Activated CD4-positive, CD25-positive, alpha-beta regulatory T cell treated with anti-CD3 and anti-CD28 coated beads, Interleukin-2, amount 50 U/mL, for 16 hours (primary cell): ENCODE measurements at places on chromosomes 12 and 14.

DNA sequence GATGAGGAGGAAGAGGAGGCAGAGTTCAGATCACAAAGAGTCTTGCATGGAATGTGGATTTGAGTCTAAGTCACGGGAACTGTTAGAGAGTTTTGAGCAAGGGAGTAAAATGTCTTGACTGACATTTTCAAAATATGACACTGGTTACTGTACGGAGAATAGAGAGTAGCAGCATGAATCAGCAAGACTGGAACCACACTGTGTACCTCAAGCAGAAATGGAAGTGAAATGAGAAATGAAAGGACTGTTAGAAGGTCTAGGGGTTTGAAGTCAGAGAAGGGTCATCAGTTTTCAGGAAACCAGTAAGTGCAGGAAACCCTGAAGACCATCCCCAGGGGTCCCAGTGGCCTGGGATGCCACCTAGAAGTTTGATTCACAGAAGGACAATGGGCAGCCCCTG is 236.3 kb downstream of the GALC start:
- no peak for DNase-seq

- no peak for DNase-seq
Measured at GRCh38 chr12:51589557-51590176, 1.4 kb upstream of the SCN8A start.

GRCh38 chr12:113340061-113340460 is 5.2 kb upstream of the SLC8B1 start:
- no peak for DNase-seq

DNA sequence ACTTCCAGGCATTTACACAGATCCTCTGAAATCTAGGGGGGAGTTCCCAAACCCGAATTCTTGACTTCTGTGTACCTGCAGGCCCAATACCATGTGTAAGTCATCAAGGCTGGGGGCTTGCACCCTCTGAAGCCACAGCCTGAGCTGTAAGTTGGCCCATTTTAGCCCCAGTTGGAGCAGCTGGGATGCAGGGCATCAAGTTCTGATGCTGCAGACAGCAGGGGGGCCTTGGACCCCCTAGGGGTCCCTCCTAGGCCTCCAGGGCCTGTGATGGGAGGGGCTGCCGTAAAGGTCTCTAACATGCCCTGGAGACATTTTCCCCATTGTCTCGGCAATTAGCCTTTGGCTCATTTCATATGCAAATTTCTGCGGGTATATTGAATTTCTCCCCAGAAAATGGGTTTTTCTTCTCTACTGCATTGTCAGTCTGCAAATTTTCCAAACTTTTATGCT is 59.5 kb downstream of the LRIG3 start:
- DNase-seq = no peak

DNA sequence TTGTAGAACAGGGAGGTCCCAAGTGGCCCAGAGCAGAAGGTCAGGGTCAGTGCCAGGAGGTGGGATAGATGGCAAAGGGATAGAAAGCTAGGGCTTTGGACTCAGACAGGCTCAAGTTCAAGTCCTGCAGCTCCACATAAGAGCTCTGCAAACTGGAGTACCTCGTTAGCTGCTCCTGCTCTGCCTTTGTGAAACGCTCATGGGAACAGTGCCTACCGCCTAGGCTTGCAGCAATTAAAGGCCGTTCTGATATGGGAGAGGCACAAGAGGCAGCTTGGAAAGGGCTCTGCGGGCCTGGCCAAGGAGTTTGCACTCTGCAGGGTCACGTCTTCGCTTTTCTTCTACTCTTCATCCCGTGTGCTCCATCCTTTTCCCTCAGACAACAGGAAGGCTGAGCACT is 54.1 kb downstream of the MAP1LC3B2 start:
- DNase-seq = no peak

GRCh38 chr12:128573907-128574306 is 249.9 kb downstream of the SLC15A4 start:
- no peak for DNase-seq

GRCh38 chr12:104796475-104796862 is 161.6 kb downstream of the SLC41A2 start:
- DNase-seq = no peak

GRCh38 chr12:21774358-21775132 is at the start of gene KCNJ8:
Gene KCNJ8, minus strand, starts transcription at chr12:21774706. Its CDS starts 1,090 bp downstream, at chr12:21773616.
- no peak for DNase-seq
